ENCODE measurements at places on chromosomes 12 and 14.

GRCh38 chr12:54033980-54034784 lies 1.3 kb downstream of the HOXC5 start:
- DNase-seq, result no peak

- no peak for DNase-seq
Observed at GRCh38 chr14:25032092-25032784, 17.7 kb downstream of the STXBP6 start.

DNA sequence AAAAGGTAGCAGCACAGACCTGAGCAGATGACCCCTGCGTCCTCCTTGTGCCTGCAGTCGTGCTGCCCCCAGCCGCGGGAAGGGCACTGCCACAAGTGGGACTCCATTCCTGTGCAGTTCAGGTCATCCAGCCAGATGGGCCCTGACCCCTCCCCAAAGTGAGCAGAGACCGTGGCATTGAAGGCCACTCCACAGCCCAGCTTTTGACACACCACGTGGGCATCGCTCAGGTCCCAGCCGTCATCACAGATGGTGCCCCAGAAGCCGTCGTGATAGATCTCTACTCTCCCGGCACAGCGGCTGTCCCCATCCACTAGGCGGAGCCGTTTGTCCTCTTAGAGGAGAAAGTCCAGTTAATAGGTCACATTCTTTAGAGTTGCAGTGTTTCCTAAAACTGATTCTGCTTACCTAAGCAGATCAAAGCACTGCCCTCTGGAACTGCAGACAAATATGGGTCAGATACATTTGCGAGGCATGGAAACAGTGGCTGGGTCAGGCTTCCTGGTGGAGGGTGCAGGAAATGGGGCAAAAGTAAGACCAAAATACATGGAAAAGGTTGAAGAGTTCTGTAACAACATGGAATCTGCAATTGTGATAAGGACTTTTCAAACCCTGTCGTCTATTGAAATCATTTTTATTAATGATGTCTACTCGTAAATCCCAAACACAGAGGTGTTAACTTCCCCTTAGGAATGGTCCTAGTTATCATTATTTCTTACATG lies 69.4 kb downstream of the CD163L1 start:
- no peak for DNase-seq

GRCh38 chr12:99834710-99835109 lies 150.0 kb downstream of the ANKS1B start:
- no peak for DNase-seq

Data from activated T-helper 9 cell treated with anti-CD3 and anti-CD28 coated beads, Interleukin-2, amount 50 U/mL, for 16 hours (primary cell).